ENCODE measurements at places on chromosomes 5 and 9. TPM values are rescaled to one million over a fixed set of nuclear protein-coding genes. Genes with fewer than 3 reads are reported as not detected.

Gene C9orf78
- total RNA-seq: 36.6 TPM

Gene NR3C1
- total RNA-seq: 46.7 TPM

Gene PPP3R2
- not detected for total RNA-seq

Gene PAEP
- not detected for total RNA-seq

Gene IFNA6
- total RNA-seq: not detected

Gene OR1J4
- total RNA-seq: not detected

Gene SLC25A2
- total RNA-seq: not detected

Gene LCN15
- not detected for total RNA-seq

Gene HMMR
- 9.3 TPM for total RNA-seq

Gene HCN1
- not detected for total RNA-seq

Gene OBP2B
- not detected for total RNA-seq

Gene POU5F2
- total RNA-seq: 3.2 TPM

Gene ECSCR
- 37.1 TPM for total RNA-seq

Gene PSAT1
- total RNA-seq: 6.9 TPM

Gene ANKDD1B
- not detected for total RNA-seq

Gene DRD1
- not detected for total RNA-seq

Gene KCNMB1
- 4.9 TPM for total RNA-seq

Gene HINT2
- total RNA-seq: 24.1 TPM

Gene CDH9
- total RNA-seq: not detected

Gene LAMC3
- 13.3 TPM for total RNA-seq

Gene ZNF346
- 52.1 TPM for total RNA-seq

Gene NR2F1-AS1
- total RNA-seq: 22.3 TPM
